GM19239 (cell line): ENCODE measurements at places on chromosomes 16 and 17.

DNA sequence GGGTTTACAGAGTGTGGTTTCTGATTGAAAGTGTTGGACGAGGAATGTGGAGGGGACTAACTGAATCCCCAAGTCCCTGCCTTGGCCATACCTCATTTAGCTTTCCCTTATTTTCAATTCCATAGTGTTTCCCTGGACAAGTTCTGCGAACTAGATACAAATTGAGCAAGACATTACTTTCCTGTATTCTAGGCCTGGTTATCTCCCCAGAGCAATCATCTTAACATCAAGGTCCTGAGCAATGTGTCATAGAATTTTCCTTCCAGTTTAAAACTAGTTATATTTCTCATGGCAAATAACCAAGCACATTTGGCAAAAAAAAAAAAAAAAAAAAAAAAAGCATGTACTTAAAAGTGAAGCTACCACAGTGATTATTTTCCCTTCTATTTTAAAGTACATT, 330.1 kb downstream of the CDH11 start:
- no peak for DNase-seq

DNA sequence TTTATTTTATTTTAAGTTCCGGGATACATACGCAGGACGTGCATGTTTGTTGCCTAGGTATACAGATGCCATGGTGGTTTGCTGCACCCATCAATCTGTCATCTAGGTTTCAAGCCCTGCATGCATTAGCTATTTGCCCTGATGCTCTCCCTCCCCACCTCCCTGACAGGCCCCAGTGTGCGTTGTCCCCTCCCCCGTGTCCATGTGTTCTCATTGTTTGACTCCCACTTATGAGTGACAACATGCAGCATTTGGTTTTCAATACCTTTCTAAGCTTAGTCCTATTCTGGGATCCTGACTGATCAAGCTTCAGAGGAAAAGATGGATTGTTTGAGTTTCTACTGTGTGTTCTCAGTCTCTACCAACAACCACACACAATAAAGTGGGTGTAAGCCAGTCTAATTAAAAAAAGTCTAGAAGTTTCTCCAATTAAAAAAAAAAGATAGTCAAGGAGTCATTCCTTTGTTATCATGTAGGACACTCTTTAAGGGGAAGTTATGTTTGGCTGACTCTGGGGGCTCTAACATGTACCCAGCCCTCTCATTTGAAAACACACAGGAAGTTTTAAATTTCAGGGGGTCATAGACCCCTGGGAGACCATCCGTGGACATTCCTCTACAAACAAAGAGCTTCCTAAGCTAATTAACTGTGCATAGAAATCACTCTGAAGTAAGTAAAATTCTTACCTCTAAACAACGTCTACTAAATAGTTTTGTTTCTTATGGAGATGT, 66.3 kb upstream of the ADAMTS18 start:
- DNase-seq, result no peak

GRCh38 chr17:80861418-80861815, 130.2 kb upstream of the CHMP6 start:
- DNase-seq, result no peak

- no peak for DNase-seq
These were observed 23.7 kb downstream of the TMEM235 start for GRCh38 chr17:78255029-78255656.

GRCh38 chr17:46147296-46147695, 45.9 kb downstream of the KANSL1 start:
- DNase-seq, result no peak

GRCh38 chr17:65855245-65855644, 293.8 kb upstream of the AXIN2 start:
- no peak for DNase-seq

GRCh38 chr17:66576473-66576872, 258.4 kb upstream of the CACNG5 start:
- DNase-seq, result no peak

- no peak for DNase-seq
These were observed 17.1 kb upstream of the HOXB13 start for GRCh38 chr17:48745381-48746275.

- DNase-seq, result no peak
These were observed 4.7 kb upstream of the TPPP3 start for GRCh38 chr16:67397812-67398545.

- DNase-seq, result no peak
These were observed 5.2 kb downstream of the MYH3 start for GRCh38 chr17:10651927-10652326.

GRCh38 chr17:19306160-19307111, 56.1 kb downstream of the B9D1 start:
- DNase-seq, result peak; percentile 62

- no peak for DNase-seq
These were observed 283.6 kb downstream of the ABCC12 start for GRCh38 chr16:47872225-47872624.

- no peak for DNase-seq
These were observed 64.1 kb upstream of the CACNG4 start for GRCh38 chr17:66900126-66901010.

DNA sequence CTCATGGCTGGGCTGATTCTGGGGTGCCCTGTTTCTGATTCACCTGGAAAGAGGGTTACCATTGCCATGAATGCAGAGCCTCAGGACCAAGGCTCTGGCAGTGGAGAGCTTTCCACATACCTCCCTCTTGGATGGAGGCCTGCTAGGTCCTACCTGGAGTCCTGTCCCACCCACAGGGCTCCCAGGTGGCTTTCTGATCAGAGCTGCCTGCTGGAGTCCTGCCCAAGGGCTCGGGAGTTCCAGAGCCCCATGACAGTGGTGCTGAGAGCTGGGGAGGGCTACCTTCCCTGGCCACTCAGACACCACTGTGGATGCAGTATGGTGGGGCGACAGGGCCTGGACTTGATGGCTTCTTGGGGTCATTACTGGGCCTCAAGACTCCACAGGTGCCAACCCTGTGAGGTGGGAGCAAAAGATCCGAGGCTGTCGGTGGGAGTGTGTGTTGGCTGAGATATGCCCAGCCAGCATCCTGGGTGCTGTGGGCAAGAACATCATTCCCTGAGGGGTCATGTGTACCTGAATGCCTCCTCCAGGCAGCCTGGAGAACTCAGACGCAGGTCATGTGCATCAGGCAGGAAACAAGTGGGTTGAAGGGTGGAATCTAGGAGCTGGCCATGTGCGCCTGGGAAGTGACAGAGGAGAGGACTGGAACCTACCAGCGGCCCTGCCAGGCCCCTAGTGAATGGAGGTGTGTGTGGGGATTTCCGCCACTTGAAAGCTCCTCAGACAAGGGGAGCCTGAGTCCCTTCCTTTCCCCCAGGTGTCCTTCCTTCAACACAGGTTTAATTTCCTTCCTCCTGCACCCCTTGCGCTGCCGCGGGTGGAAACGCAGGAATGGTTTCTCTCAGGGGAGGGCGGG, 2.3 kb upstream of the WNT3 start:
- no peak for DNase-seq

- DNase-seq, result no peak
These were observed 399.2 kb downstream of the SLC39A11 start for GRCh38 chr17:72693151-72693878.

DNA sequence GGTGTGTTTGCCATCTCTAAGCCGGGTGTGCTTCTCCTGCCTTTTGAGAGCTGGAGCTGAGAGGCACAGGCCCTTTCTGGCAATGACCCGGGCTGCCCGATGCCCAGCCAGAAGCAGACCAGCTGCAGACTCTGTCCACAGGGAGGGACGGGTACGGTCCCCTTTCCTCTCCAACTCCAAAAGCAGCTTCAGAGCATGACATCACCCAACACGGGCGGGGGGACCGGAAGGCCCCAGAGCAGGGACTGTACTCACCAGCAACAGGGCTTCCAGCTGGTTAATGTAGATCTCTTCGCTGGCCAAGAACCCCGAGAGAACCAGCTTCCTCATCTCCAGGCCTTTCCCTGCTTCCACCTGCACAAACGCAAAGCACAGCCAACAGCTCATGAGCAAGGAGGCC, 79.4 kb downstream of the ABR start:
- DNase-seq, result no peak

- DNase-seq, result no peak
These were observed 318.8 kb downstream of the C16orf95 start for GRCh38 chr16:86998196-86999001.

DNA sequence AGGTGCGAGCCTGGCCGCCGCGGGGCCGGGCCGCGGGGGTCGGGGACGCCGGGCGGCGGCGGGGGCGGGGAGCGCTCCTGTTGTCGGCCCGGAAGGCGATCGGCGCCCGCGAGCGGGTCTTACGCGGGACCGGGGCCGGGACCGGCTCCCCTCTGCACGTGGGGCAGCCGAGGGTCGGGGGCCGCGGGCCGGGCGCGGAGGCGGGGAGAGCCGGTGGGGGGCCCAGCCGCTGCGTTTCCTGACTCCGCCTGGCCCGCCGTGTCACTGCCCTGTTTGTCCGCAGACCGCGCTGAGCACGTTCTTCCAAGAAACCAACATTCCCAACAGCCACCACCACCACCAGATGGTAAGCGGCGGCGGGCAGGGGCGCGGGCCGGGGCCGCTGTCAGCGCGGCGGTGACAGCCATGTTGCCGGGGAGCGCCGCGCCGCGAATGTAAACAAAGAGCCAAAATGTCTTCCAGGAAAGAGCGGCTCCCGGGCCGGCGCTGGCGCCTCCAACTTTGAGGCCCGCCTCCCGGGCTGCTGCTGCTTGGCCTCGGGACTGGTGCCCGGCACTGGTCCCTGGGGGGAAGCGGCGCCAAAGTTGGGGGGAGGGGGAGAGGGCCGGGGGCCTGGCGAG, 586 bp downstream of the UBALD2 start:
- DNase-seq, result no peak

DNA sequence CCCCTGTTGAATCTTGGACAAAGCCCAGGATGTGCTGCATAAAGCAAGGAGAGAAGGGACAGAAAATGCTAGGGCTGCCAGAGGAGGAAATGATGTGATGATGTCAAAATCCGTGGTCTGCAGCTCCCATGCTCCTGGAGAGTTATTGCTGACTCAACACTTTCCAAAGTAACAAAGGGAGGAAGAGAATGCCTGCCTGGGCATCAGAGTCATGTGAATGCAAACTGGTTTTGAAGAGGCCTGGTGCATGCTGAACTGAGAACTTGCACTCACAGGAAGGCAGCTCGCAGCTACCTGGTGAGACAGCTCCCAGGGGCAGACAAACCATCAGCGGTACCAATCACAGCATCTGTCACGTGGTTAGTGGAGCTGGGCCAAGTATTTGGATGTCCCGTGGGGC, 2.8 kb downstream of the MARVELD3 start:
- DNase-seq, result no peak

DNA sequence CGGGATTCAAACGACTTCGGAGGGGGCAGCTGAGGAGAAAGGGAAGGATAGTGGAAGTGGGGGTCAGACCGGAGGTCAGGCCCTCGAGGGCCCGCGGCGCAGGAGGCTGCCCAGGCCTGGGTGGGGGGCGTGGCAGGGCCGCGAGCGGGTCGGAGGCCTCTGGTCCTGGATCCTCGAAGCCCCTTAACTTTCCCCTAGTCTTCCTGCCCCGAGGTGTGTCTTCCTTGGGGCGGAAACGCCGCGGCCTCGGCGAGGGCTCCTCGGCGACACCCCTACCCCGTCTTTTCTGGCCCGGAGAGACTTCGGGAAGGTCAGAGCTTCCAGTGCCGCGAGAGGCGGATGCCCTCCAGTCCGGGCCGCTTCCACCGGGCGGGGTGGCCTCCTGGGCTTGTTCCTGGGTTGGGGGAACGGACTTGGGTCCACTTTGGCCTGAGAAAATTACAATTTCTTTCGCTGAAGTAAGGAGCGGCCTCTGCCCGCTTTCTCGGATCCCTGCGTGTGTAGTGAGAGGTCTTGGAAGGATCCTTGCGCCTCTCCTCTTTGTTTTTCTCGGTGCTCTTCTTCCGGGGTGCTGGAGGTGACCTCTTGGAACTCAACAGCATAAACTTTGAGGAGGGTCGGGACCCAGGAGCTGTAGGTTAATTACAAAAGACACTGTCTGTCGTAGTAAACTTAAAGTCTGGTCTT, 491 bp downstream of the IST1 start:
- DNase-seq, result no peak

- no peak for DNase-seq
These were observed 188.2 kb upstream of the CIBAR2 start for GRCh38 chr16:85300406-85300968.

DNA sequence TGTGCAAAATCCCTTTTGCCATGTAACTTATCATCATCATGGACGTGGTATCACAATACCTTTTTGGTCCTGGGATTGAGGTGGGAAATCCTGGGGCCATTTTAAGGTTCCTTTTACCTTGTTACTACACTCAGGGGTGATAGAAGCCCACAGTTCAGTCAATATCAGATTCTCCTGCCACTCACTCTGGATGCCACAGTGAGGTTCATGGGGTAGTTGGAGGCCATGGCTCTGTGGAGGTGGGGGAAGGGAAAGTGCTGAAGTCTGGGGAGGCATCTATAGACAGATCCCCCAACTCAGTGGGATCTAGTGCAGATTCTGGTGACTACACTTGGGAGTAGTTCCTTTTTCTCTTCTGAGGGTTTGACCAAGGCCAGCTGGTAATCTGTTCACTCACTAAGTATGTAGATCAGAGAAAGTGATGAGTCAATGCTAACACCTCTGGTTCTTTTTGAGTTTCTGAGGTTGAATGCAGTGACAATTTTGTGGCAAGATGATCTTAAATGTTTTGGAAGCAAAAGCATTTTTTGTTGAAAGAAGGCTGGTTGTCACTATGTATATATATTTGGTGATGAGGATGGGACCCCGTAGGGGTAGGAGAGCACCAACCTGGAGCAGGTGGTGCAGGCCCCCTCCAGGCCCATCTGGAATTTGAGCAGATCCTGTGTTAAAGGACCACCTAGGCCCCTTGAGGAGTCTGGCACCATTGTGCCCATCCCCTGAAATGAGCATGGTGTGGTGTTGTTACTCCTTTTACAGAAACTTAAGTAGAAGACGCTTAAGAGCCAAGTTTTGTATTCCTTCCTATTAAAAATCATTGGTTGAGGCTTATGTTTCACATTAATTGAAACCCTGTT, 18.8 kb upstream of the IRF8 start:
- no peak for DNase-seq

- DNase-seq, result no peak
These were observed 14.1 kb downstream of the DNASE1 start for GRCh38 chr16:3668626-3669025.

DNA sequence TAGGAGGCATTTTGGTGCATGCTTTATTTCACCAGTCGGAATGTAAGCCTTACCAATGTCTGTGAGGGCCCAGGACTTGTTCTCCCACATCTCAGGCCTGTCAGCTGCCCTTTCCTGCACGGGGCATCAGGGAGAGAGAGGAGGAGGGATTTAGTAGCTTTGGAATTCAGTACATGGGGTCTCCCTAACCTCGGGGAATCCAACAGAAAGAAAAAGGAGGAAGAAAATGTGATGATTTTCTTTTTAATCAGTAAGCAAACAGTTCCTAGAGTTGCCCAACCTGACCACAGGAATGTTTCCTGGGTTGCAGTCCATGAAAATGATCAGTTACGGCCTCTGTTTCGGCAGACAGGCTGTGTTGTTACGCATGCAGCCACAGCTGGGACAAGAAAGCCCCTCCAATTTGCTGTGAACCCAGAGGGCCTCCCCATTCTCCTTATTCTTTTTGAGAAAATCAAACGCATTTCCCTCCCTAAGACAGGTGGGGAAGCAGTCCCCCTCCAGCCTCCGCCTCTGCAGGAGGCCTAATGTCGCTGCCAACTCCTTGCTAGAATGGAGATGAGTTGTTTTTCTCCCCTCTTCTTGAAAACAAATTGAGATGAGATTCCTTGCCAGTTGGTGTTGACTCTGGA, 53.1 kb upstream of the TANGO6 start:
- no peak for DNase-seq

- DNase-seq, result no peak
These were observed 80.3 kb upstream of the LHX1 start for GRCh38 chr17:36856903-36857381.
